ENCODE measurements at places on chromosomes 13 and 19.

GRCh38 chr13:20684546-20684945, 19.0 kb upstream of the IL17D start:
- no peak for DNase-seq

DNA sequence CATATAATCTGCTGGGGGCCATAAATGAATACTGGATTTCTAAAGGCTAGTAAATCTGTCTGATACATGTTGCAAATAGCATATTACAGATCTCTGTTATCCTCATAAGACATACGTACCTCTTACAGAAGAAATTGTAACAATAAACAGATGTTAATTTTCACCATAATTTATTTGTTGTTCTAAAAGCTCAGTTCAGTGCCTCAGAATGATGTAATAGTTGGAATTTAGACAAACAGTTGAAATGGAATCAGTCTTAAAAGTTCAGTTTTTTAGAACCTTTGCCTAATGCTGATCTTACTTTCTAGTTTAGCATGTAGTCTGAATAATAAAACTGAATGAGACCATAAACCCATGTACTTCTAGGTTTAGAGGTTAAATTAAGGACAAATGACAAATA, 43.1 kb downstream of the B3GLCT start:
- DNase-seq = no peak

GRCh38 chr13:22372261-22372660, 701.4 kb downstream of the FGF9 start:
- no peak for DNase-seq

DNA sequence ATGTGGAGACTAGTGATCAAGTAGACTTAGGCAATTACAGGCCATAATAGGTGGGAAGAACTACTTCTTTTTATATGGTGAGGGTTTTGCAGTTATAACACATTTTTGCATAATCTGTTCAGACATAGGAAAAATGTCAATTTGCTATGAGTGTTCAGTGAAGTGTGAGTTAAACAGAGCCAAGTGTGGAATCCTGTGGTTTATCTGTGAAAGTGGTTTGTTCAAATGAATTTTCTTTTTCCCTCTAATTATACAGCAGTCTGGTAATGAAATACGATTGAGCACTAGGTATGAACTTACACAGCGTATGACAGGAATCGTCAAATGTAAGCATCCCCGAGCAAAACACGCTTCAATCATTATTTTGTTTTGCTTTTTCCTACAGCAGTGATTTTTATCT, 178.3 kb downstream of the STK24 start:
- no peak for DNase-seq

DNA sequence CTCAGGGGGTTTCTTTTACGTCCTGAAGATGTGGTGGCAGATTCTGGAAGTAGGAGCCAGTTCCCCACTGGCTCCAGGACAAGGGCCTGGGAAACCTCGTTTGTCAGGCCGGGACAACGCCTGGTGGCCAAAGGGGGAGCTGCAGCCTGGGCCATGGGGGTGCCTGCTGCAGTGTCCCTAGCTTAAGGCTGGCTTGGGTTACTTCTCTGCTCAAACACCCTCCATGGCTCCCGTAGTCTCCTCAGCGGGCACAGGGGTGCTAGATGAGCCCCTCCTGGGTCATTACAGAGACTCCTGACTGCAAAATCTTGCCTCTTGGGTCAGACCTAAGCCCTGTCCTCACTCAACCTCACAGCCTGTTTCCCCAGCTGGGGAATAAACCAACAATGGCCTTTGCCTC, 14.7 kb downstream of the CILP2 start:
- no peak for DNase-seq

DNA sequence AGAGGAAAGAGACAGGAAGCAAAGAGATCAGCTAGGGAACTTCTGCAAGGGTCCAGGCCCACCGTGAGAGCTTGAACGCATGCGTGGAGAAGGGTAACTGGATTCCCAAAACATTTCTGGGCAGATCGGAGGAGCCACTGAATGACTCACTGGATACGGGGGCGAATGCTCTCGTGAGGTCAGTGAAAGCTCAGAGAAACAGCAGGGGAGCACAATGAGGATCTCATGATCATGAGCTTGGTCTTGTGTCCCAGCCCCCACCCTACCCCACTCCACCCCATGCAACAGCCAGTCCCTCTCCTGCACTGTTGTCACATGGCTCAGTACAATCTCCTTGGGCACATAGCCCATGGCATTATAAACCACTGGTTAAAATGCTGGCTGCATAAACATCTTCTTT, 40.6 kb downstream of the DCLK1 start:
- DNase-seq = no peak

- DNase-seq = no peak
Observed at GRCh38 chr13:104460554-104460953, 1394.3 kb upstream of the SLC10A2 start.
